ENCODE measurements at places on chromosomes 13 and 19.

GRCh38 chr13:68984688-68985319 lies 1122.8 kb upstream of the ATXN8OS start:
- DNase-seq = peak; percentile 51

DNA sequence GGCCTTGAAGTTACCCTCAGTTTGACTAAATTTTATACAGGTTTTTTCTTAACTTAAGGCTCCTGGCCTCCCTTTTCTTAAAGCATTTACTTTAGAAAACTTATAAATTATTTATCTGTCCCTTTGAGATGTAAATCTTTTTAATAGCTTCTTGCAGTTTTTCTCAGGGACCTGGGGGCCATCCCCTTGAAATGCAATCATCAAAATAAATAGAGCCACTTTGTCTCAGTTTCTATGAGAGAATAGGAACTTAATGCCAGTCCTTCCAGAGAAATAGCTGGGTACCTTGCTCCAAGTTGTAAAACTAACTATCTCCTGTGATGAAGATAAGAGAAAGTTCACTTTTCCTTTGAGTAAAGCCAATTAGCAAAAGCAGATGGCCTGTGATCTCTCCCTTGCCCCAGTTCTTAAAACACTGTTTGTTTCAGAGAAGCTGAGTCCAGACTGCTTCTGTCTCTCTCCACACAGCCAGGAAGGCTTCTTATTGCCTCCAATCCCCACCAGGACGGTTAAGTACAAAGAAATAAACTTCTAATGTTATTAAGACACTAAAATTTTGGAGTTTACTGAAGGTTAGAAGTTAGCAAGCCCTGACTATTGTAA lies 913.1 kb downstream of the OLFM4 start:
- DNase-seq = no peak

DNA sequence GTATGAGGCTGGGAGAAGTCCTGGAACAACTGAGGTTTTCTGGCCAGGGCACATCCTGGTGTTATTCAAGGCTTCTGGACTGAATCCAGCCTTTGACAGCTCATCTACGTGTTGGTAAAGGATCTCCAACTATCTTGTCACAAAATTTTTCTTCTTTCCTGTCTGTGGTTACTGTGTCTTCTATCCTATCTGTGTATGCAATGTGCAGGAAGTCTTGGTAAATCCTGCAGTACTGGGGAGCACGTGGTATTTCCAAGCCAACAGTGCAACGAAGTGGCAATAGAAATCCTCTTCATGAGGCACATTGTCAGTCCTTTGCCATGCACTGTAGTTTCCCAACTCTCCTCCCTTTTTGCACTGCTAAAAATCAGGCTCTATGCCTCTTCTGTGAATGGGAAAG lies 86.7 kb downstream of the ZNF100 start:
- DNase-seq = no peak

- DNase-seq = no peak
Measured at GRCh38 chr13:66322936-66323335, 907.2 kb downstream of the PCDH9 start.

DNA sequence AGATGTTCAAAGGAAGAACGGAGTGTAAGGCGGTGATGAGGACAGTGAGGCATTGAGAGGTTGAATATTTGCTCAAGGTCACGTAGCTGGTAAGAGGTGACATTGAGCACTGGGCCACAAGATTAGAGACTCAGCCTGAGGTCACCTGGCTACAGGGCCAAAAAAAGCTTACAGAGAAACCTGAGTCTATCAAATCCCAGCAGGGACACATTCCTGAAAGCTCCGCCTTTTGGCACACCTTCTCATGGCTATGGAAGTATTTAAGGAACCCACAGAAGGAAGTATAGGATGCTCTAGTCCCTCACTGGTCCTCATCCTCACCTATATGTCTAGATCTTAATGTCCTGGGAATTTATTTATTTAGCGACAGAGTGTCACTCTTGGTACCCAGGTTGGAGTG lies 17.4 kb downstream of the ZNF586 start:
- DNase-seq = no peak

GRCh38 chr19:44742330-44743061 lies 6.0 kb upstream of the BCL3 start:
- DNase-seq = peak; percentile 48

- DNase-seq = peak; percentile 95
Measured at GRCh38 chr19:50025794-50026549, at the start of gene ZNF473. Gene ZNF473 (plus strand): TSS chr19:50026005. CDS start chr19:50031083, 5,078 bp downstream.

DNA sequence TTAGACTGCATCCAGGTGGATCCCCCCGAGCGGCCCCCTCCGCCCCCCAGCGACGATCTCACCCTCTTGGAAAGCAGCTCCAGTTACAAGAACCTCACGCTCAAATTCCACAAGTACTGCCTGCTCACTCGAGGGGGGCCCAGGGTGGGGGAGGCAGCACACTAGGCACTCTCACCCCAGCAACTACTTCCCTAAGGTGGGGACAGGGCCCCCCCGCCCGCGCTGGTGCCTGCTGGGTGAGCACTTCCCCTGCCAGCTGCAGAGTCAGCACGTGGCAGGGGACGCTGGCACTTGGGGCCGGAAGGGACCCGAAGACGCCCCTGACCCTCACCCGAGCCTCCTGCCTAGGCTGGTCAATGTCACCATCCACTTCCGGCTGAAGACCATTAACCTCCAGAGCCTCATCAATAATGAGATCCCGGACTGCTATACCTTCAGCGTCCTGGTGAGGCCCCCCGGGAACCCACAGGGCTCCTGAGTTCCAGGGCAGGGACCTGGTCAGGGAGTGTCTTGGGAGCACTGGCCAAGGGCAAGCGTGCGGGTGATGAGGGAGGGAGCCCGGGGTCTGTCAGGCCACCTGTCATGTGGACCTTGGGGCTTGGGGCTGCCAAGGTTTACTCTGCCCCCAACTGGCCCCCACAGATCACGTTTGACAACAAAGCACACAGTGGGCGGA lies 5.2 kb downstream of the MCOLN1 start:
- DNase-seq = no peak

- DNase-seq = no peak
Measured at GRCh38 chr19:19054315-19054938, 9.4 kb upstream of the SLC25A42 start.

DNA sequence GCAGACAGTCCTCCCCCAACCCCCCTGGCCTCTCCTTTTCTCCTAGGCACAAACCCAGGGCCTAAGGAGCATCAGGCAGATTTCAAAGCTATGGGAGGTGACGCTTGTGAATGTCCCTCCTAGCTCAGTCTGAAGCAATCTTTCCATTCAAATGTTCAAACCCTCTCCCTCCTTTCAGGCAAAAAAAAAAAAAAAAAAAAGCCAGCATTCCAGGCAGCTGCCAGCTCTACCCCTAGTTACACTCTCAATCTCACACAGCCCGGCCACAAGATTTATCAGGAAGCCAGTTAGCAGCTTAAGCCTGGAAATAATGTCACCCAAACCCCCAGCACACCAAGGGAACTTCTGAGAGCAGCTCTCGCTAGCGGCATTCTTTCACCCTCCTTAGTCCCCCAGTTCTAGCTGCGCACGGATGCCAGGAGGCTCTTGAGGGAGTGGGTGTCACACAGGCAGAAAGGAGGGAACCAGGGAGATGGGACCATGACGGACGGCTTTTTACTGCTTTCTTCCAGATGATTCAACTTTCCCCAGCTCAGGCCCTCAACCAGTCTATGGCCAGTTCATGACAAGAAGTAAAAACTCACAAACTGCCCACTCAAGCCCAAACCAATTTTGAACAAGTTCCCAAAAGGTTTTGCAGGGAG lies 6.3 kb downstream of the SH3GL1 start:
- DNase-seq = no peak

Data from right lobe of liver (tissue), 6 donors.